Panc1 (cell line): ENCODE measurements at places on chromosomes 6 and 20.

GRCh38 chr6:107706516-107707115 lies 117.5 kb downstream of the SCML4 start:
- DNase-seq: no peak

DNA sequence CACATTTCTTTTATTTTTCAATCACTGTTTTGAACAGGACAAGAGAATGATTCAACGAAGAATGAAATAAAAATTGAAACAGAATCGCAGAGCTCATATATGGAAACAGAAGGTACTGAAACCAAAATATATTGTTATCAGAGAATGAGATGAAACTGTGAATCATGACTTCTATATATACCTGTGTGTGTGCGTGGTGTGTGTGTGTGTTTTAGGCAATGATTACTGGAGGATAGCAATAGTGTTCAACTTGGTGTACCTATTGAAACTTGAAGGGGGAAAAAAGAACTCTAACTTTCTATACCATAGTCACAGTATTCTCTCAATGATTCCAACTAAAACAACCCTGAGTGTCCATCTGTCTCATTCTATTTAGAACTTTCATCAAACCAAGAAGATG lies 586.6 kb downstream of the KIF16B start:
- DNase-seq: no peak

- no peak for DNase-seq
These were observed 544 bp upstream of the TP53INP2 start for GRCh38 chr20:34703424-34704176.

DNA sequence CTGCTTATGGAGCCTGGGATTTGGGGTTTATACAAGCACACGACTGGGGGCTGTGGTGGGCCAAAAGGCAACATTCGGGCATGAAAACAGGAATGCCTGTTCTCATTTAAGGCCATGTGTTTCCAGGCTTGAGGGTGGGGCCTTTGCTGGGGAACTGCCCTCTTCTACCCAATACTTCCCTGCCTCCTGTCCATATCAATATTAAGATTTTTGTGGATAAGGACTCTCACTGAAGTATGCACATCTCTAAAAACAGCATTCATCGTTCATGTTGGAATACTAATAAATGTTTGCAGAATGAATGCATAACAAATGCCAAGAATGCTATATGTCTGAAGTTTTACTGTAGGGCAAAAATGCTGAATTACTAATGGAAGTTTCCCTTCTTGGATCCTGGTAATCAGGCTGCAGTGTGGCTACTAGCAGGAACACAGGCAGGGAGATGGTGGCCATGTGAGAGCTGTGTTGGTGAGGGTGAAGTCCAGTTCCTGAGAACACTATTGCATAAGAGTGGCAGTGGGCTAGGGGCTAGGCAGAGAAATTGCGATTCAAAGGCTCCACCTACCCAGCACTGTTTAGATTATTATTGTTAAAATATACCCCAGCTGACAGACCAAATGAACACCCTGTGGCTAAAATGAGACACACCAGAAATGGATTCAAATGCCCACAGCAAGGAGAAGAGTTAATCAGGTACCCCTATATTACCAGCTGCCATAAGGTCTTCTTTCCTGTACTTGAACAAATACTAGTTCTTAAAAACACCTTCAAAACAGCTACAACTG lies 644.3 kb downstream of the EPM2A start:
- no peak for DNase-seq

GRCh38 chr6:143007646-143008045 lies 53.0 kb upstream of the AIG1 start:
- no peak for DNase-seq

- no peak for DNase-seq
These were observed 397.8 kb downstream of the KIF16B start for GRCh38 chr20:16175322-16175961.

DNA sequence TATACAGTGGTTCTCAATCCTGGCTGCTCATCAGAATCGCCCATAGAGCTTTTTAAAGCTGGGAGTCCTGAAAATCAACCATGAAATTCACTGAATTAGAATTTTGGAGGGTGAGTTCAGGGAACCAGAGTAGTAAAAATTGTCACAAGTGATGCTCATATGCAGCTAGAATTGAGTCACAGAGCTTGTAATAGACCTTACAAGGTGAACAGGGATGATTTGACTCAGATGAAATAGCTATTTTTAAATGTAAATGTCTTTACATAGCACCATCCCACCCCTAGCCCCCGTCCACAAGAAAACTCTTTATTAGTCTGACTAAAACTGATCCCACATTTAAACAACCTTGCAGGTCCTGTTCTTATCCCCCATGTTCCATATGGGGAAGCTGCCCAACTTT lies 531.7 kb downstream of the LMBRD1 start:
- DNase-seq: no peak
